Right renal cortex interstitium (tissue), 3 donors: ENCODE measurements at places on chromosomes 4 and X. TPM values are rescaled to one million over a fixed set of nuclear protein-coding genes. Genes with fewer than 3 reads are reported as not detected.

DNA sequence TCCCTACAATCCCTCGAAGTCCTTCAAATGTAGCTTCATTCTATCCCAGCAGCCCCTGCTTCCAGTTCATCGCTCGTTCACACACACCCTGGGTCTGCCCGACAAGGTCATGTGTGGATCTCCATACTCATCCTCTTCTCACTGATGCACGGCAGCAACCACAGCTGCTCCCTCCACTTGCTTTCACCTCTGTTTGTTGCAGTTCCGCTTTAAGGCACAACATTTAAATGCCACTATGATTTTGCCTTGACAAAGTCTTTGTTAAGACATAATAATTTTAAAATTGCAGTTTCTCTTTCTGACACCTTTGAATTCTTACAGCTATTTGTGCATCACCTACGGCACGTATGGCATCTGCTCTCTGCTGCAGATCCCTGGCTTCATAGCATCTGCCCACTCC, 1.8 kb downstream of the ODAPH start:
- no peak for DNase-seq

Gene PRSS12
- polyA plus RNA-seq = 11.1 TPM

Gene SPANXC
- polyA plus RNA-seq = not detected

Gene TCEAL9
- polyA plus RNA-seq = 231 TPM

GRCh38 chrX:133847340-133847994, 137.9 kb downstream of the GPC3 start:
- DNase-seq = no peak

GRCh38 chrX:46204721-46205422, 340.3 kb downstream of the ZNF674 start:
- no peak for DNase-seq

- DNase-seq = no peak
Measured at GRCh38 chr4:124279741-124280140, 432.8 kb downstream of the ANKRD50 start.

Gene GLUD2
- polyA plus RNA-seq = 5.5 TPM

GRCh38 chrX:100263650-100264049, 146.4 kb downstream of the PCDH19 start:
- DNase-seq = no peak

DNA sequence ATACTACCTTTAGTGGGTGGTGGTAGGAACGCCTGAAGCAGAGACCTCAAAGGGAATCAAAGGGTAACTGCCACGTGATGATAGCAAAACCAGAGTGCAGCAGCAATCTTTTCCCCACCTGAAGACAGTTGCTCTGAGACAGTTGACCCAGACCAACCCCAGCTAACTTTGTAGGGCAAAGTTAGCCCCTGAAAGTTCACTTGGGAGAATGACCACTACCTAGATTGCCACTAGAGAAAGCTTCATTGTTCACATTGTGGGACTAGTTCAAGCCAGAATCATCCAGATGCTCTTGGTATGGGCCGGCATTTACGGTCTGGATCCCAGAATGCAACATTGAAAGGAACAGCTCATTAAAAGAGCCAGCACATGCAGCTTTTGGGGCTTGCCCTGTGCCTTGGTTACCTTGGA, 4.1 kb downstream of the SEPTIN6 start:
- no peak for DNase-seq

GRCh38 chr4:101824500-101824899, 34.0 kb downstream of the BANK1 start:
- DNase-seq = no peak

DNA sequence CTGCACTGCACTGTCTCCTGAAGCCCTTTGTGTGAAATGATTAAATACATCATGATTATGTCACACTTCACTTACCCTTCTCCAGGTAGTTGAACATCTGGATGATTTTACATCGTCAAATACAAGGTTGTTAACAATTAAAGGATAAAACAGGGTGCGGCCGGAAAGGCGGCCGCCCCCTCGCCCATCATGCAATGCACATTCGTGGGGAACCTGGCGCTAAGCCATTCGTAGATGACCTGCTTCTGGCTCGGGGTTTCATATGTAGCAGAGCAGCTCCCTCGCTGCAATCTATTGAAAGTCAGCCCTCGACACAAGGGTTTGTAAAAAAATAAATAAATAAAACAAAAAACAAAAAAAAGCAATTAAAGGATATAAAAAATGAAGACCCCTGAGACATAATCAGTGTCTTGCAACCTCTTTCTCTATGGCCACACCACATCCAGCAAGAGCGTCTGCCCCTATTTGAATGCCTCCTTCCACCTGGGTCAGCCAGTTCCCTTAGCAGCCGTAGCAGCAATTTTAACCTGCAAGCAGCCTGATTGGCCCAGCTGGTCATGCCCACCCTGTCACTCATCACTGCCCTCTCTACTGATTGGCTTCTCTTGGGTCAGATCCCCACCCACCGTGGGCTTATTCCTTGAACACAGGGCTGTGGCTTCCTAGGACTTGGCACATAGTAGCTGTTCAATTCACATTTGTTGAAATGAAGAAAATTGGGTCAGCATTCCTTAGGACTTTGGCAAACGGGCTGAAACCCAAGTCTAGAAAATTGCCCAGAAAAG, 147.8 kb upstream of the PSAPL1 start:
- DNase-seq = no peak

Gene FAAH2
- polyA plus RNA-seq = 13.5 TPM

DNA sequence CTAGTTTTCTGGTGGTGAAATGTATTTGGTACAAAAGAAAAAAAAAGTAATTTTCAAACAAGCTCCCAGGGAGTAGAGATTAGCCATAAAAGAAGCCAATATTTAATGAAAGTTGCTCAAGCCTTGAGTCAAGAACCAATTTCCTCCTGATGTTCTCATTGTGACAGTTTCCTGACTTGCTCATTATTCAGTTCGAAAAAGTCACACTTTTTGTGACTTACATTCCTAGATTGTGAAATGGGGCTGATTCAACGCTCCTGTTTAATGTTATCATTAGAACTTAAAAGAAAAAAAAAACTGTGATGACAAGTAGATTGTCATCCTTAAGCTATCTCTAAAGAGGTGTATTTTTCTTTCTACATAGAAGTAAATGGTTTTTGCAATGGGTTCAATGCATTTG, 122.6 kb upstream of the BMPR1B start:
- no peak for DNase-seq

Gene ANTXR2
- polyA plus RNA-seq = 85.0 TPM

DNA sequence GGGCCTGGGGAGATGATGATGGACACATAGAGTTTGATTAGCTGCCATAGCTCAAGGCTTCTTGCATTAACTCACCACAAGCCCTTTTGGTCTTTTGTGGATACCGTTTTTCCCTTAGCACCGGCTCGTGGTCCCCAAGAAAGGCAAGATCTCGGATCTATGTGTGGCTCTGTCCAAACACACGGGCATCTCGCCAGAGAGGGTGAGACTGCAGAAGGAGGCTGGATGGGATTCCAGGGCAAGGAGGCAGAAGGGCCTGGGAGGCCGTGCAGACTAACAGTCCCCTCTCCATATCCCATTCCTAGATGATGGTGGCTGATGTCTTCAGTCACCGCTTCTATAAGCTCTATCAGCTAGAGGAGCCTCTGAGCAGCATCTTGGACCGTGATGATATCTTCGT, 9.5 kb downstream of the USP11 start:
- DNase-seq = no peak

Gene OTUD6A
- not detected for polyA plus RNA-seq

Gene KLB
- 0.16 TPM for polyA plus RNA-seq

Gene RAP1GDS1
- polyA plus RNA-seq = 36.8 TPM

GRCh38 chr4:147463065-147463464, 17.8 kb upstream of the EDNRA start:
- DNase-seq = no peak

Gene NALF2
- polyA plus RNA-seq = 0.74 TPM

DNA sequence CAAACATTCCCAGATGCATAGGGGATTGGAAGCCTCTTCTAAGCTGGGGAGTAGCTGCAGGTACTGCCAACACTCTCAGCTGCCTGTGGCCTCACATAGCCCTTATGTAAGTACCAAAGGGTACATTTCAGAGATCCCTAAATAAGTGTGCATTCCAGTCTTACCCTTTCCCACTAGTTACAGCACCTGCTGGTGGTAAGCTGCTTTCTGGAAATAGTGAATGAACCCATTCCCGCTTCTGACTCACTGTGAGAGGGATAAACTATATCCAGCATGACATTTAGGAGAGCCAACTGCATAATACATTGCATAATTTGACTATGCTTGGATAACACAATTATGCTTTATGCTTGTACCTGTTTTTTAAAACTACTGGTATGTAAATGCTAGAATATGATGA, 149.0 kb downstream of the FAM13A start:
- DNase-seq = no peak

- DNase-seq = no peak
Measured at GRCh38 chrX:49673394-49673793, 22.4 kb downstream of the PAGE1 start.

GRCh38 chr4:181427076-181427475, 816.1 kb upstream of the TENM3 start:
- no peak for DNase-seq

DNA sequence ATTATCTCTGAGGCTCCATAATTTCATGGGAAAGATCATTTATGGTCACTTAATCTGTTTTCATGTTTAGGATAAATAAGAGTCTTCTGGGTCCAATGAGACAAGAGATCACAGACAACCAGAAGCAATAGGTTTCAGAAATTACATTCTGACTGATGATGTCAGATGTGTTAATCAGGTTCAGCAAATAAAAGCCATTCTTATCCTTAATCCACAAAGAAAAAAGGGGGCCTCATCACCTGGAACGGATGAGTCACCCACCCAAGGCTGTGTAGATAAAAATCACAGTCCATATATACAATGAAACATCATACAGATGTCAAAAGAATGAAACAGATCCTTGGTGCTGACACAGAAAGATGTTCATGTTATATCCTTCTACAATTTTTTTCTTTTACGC, 36.6 kb downstream of the SYTL4 start:
- DNase-seq = no peak

DNA sequence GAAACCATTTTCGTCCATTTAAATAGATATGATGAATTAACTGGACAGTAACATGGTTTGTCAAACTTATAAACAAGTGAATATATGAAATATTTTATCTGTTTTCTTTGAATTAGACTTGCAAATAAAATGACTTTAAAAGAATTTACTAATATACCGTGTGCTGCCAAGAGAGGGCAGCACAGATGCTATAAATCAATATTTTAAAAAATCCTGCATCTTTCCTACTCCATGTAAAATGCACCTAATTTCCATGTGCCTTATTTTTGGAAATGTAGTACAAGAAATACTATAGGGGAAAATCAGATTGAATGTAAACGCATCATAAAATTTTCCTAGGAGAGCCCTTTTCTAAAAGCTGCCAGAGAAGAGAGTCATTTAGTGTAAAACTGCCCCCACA, 62.2 kb downstream of the PRKX start:
- DNase-seq = peak; percentile 6

DNA sequence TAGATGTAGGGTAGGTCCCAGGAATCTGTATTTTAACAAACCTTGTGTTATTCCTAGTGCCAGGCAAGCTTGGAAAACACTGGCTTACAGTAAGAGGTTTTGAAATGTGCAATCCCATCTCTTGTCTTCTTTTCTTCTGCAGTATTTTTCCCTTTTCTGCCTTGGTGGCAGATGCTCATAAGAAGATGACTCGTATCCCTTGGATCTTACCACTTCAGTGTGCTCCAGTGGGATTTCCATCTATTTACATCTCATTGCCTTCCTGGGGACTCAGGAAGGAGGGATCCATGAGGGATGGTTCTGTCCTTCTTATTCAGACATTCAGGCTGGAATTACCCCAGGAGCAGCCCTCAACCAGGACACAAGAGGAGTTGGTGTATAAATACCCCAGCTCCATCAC, 136.6 kb downstream of the NHS start:
- no peak for DNase-seq

DNA sequence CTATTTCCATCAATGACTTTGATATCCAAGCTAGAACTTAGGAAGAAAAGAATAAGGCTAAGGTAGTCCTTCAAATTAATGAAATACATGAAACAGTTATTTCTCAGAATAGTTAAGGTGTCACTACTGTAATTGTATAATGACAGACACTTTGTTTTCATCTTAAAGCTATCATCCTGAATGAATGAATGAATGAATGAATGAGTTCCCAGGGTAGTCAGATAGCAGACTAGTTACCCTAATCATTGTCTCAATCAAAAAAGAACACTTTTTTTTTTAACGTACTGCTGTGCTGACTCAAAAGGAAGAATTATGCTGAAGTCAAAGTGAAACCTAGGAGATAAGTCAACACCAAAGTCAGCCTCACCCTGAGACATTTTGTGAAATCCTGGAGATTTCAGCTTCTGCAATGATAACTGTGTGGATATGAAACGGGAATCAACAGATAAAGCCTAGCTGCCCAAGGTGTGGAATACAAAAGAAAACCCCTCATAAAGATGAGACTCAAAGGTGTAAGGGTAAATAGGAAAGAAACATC, 68.3 kb upstream of the CNKSR2 start:
- DNase-seq = no peak

DNA sequence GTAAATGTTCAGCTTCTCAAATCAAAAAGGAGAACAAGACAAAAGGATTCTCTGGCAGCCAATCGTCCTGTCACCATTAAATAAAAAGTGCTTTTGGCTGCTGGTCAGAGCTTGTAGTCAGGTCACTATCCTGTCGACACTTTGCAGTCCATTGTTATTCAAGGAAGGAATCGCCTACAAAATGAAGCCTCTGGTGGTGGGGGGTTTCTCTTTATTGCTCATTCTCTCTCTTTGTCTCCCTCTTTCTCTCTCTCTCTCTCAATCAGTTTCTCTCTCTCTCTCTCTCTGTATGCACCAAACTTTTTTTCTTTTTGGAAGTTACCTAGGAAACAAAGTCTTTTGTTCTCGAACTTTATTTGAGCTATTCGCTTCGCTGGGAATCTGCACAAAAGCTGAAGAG, 17.6 kb upstream of the SCML1 start:
- no peak for DNase-seq

GRCh38 chrX:74117962-74118902, 185.7 kb upstream of the ZCCHC13 start:
- DNase-seq = no peak

DNA sequence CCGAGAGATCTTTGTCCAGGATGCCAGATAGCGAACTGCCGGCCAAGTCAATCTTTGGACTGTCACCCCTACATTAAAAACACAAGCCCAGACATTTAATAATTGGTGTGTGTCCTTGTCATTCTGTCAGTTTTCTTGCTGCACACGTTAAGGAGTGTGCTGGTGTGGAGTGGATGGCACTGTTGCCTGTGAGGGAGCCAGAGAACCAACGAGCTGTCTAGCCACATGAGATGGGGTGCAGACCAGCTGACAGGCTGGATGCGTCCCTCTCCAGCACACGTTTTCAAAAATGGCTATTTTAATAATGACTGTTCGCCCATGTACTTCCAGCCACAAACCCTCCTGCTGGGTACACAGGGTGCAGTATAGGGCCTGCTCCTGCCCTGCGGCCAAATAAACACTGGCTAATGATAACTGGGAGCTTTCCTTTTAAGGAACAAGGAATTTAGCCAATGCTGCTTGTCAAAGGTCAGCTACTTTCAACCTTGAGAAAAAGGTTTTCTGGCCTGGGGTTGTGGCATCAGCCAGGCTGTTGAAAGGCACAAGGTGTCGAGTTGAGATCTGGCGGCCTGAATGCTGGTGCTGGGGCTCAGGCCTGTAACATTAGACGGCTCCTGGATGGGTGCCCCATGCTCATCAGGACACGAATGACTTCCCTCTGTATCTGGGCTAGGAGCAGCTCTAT, 54.0 kb upstream of the MAP3K15 start:
- DNase-seq = no peak
